Bronchial epithelial cell (primary cell): ENCODE measurements at places on chromosomes 7 and 10. TPM values are rescaled to one million over a fixed set of nuclear protein-coding genes. Genes with fewer than 3 reads are reported as not detected.

SPDYE9 gene
- not detected in 2 replicates for total RNA-seq

IGFBP1 gene
- total RNA-seq: under 0.01 and 0.13 TPM in 2 replicates

DNA sequence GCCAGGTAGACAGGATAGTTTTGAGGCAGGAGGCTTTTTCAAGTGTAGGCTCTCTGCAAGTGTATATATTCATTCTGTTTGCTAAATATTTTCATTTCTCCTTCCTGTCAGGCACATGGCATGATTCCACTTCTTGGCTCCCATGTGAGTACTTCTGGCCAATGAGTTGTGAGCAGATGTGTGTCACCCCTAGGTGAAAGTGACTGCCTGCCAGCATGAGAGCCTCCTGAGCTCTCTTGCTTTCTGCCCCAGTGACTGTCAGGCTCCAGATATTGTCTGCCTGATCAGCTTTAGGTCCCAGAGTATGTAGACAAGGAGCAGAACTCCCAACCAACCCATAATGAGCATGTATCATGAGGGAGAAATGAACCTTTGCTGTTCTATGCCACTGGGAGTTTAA is 257.6 kb upstream of the NPY start:
- peak; percentile 1 for DNase-seq

- DNase-seq: no peak
These were observed 191.7 kb upstream of the FERD3L start for GRCh38 chr7:19336836-19337383.

GRCh38 chr7:121500360-121501058 is 104.4 kb upstream of the FAM3C start:
- no peak for DNase-seq

- DNase-seq: no peak
These were observed 271.9 kb downstream of the KIF20B start for GRCh38 chr10:89973326-89973725.

- no peak for DNase-seq
These were observed 37.6 kb upstream of the BNIP3 start for GRCh38 chr10:132019366-132019765.

- no peak for DNase-seq
These were observed at the start of gene CNNM1 for GRCh38 chr10:99329304-99329553. Gene CNNM1 (plus strand): TSS chr10:99329356. CDS start chr10:99329388, 32 bp downstream.

- DNase-seq: no peak
These were observed 19.2 kb upstream of the C10orf67 start for GRCh38 chr10:23363793-23364135.

DNA sequence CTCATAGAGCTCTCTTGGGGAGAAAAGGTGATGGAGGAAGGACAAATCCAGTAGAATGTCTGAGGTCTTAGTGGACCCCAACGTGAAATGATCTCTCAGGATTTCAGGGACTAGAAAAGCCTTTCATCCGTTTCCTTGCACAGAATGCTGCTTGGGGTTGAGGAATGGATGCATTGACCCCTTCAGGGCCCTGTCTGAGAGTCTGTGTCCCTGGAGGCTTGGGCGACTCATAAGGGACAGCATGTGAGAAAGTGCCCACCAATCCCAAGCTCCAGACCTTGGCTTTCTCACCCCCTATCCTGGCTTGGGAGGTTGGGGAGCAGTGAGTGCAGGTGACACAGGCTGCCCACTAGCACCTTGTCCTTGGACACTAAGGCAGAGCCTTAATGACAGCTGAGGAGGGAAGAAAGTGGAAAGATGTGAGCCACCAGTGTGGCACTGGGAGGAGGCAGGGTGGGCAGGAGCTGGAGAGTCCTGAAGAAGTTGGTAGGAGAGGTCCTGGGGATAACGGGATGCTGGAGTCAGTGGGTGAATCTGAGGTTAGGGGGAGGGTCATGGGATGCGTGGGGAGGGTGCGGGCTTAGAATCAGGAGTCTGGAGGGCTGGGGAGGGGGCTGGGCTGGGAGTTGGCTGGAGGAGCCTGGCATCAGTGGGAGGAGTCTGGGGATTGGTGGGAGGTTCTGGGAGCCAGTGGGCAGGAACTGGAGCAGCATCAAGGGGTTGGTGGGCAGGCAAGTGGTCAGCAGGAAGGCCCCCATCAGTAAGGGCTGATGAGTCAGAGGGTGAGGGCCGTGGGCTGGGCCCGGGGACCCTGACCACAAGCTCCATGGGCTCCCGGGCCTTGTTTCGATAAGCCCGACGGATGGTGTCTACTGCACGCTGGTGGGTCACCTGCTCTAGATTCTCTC is 8.6 kb downstream of the LZTS2 start:
- DNase-seq: no peak

SNX10 gene
- 0.53 and 1.0 TPM in 2 replicates for total RNA-seq

DNA sequence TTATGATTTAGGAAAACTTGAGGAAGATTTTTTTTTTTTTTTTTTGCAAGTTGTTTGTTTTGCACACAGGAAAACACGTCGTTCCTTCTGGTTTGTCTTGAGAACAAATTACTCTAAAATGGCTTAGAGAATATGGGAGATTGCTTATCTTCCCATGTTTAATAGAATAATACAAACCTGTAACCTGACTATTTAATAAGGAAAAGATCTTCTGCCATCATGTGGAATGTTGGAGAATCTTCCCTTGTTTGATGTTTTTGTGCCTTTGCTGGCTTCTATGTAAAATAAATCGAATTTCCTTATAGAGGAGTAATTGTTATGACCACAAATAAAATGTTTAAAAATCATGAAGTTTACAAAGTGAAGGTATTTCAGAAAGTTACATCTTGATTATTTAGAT is 818.8 kb downstream of the GATA3 start:
- peak; percentile 60 for DNase-seq

CUL2 gene
- 21.3 and 23.4 TPM in 2 replicates for total RNA-seq

DNA sequence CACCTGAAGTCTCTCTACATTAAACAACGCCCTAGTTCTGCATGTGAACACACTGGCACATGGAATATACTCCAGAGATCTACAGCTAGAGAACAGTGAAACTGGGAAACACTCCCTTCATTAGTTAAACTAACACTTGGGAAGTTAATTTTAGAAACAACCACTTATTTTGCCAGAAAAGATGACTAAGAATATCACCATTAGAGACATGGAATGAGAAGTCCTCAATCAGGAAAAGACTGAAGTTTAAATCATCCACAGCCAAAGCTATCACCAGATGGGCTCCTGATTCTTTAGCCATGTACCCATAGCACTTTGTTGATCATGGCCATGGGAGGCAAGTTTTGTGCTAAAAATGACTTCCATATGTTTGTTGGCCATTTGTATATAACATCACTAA is 719.5 kb downstream of the KCNMA1 start:
- no peak for DNase-seq

ACSL5 gene
- total RNA-seq: under 0.01 TPM in 1 of 2 replicates, not detected in the other

RNF148 gene
- total RNA-seq: 0.26 TPM in 2 replicates

DNA sequence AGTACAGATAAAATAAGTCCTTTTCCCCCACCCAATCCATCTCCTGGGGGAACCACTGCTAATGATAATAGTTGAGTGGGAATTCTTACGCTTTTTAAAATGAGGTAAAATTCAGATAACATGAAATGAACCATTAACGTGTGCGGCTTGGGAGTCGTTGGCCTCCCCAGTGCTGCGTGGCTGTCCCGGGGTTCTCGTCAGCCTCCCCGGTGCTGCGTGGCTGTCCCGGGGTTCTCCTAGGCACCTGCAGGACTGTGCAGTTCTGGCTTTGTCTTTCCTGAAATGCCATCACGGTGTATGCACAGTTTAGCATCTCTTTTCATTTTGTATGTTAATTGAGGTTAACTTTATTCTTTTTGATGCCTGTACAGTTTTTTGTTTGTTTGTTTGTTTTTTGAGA is 13.5 kb downstream of the SUN1 start:
- no peak for DNase-seq

DNA sequence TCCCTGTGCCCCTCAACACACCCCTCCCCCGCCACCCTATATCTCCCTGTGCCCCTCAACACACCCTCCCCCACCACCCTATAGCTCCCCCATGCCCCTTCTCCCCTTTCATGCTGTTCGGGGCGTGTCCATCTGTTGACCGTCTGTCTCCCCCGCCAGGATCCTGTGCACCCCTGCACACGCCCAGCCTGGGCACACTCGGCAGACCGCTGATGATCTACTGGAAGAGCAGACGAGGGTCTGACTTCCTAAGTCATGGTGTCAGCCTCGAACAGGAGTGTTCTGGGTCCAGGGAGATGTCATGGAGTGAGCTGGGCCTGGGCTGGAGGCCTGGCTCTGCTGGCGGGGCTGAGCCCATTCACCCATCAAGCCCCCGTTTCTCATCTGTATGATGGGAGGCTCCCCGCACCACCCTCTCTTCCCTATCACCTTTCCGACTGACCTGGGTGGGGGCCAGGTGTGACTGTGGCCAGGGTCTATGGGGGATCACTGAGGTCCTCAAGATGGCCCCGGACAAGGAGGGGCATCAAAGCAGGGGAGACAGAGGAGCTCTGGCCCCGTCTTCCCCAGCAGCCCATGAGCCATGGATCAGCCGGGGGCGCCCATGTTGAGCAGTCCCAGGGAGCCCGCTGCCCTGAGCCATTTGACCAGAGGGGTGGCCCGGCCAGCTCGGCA is 48.3 kb downstream of the PDGFA start:
- DNase-seq: no peak

DNA sequence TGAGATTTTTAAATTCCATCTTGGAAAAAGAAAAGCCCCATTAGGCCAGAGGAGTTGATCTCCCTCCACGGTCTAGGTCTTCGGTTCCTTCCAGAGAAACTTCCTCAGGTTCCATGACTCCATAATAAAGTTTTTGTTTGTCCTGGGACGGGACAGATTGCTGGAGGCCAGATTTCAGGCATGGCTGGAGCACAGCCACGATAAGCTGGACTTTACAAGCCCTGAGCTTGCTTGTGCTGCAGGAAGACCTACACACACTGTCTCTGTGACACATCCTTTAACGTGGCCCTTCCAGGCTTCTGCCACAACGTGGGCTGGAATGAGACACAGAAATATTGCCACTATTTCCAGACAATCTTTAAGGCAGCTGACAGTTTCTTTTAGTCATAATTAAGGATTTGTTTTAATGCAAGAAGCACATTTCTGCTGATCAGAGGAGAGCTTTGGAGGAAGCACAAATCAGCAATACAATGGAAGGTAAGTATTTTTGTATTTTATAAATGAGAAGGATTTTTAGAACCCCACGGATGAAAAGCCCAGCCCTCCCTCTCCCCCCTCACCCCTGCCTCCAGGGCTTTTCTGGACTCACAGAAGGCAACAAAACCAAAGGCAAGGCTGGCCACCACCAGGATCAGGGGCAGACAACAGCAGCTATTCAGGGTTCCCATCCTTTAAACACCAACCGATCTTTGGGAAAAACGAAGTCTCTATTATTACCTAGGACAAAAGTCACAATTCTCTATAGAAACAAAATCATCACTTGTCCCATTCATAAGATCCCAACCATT is 6.5 kb downstream of the CTBP2 start:
- DNase-seq: peak; percentile 44

DNA sequence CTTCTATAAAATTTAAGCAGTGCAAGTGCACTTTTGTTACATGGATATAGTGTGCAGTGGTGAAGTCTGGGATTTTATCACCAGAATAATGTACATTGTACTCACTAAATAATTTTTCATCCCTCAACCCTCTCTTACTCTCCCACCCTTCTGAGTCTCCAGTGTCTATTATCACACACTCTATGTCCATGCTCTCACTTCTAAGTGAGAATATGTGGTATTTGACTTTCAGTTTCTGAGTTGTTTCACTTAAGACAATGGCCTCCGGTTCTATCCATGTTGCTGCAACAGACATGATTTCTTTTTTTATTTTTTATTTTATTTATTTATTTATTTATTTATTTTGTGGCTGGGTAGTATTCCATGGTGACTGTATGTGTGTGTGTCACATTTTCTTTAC is 855.9 kb upstream of the PHF14 start:
- no peak for DNase-seq

DNA sequence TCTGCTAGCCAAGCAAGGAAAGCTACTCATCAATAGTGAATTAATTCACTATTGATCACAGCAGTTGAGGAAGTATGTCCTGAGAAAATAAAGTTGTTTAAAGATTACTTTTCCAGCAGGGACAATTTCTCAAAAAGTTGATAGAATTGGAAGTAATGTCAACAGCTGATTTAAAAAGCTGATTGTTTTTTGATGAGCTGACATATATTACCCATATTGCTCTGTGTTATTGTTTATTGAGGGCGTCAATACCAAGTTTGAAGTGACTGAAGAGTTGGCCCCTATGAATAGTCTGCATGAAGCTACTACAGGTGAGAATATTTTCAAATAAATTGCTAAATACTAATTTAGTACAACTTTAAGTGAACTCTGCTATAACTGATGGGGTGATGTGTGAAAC is 28.0 kb downstream of the ZFAND4 start:
- DNase-seq: no peak
